ENCODE measurements at places on chromosomes 5 and 9. TPM values are rescaled to one million over a fixed set of nuclear protein-coding genes. Genes with fewer than 3 reads are reported as not detected.
A peak's percentile ranks its signal among the peaks of the same experiment; 100 is the strongest.

DNA sequence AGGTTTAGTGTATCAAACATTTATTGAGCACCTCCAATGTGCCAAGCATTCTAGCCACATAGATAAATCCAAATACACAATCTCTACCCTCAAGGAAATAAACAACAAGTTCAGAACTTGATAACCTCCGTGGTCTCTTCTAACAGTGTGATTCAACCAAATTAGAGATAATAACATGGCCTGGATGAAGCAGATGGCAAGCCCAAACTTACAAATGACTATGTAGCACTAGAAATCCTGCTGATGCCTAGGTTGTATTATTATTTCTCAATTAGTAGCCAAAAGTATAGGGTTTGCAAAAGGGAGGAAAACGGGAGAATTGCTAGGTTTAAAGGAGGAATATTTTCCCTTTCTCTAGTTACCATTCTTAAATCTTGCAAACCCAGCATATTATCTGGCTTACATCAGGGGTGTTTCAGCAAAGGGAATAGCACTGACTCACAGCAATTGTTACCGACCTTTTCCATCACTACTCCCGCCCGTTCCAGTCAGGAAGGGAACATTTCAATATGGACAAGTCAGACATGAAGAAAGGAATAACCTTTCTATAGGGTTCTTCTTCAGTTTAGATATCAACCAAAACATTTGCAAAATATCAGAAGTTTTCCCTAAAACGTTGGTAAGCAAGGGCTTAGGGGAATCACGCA lies 2.3 kb downstream of the DPYSL3 start:
- no peaks in the 10 kb centered on the region for H3K4me1 ChIP-seq
- no peaks in the 10 kb centered on the region for H3K36me3 ChIP-seq
- H3K27ac ChIP-seq: no peak overlapping the region
- no peak overlapping the region for H3K4me3 ChIP-seq
- peaks cover 8% of the 10 kb centered on the region for H3K27me3 ChIP-seq
- DNase-seq: no peak

NTNG2 gene
- 6.6 TPM for total RNA-seq

ADGRD2 gene
- not detected for total RNA-seq

DNA sequence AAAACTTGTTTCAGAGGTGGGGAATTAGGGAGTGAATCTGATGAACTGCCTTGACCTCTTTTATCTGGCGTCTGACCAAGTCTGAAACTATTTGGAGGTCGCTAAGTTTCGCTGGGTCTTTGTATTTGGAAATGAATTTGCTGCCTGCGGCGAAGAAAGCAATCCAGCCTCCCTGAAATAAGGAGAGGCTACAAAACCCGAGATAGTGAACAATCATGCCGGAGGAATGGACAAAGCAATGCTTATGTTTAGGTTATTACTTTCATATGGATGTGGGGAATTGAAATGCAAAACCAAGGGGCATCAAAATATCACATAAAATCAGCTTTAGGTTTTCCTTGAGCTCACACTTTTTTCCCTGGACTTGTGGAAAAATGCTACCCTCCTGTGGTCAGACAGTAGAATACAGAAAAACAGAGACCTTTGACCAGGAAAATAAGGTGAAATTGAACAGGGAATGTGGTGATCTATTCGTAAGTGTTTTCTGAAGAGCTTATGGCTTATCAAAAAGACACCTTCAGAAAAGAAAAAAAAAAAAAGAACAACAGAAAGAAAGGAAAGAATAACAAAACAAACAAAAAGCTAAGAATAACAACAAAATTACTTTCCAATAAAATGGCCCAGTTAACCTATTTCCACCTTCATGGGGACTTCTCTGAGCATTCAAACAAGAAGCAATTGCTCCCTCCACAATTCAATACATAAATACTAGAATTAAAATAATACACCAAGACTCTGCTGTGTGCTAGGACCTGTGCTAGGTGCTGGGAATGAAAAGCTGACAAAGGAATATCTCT lies 68.6 kb upstream of the DPYSL3 start:
- H3K27ac ChIP-seq: no peak overlapping the region
- no peak overlapping the region for H3K4me3 ChIP-seq
- DNase-seq: no peak

DNA sequence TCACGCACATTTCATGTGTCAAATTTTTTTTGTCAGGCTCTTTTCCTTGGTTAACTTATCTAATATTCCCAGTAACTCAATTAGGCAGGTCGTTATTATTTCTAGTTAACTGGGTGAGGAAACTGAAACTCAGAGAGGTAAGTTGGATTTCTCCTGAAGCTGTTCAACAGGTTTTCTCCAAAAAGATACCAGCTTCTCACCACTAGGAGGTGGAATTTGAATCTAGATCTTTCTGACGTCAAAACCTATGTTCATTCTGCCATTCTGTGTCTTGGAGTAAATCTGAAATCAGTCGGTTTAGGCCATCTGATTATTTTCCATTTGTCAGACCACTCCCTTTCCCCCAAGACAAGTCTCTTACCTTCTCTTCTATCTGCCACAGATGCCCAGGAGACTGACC lies 572.9 kb downstream of the ACTL7B start:
- no peak for DNase-seq
- no peak overlapping the region for H3K4me3 ChIP-seq
- no peak overlapping the region for H3K27ac ChIP-seq
- no peaks in the 10 kb centered on the region for H3K36me3 ChIP-seq
- no peaks in the 10 kb centered on the region for H3K27me3 ChIP-seq

- DNase-seq: no peak
- H3K4me1 ChIP-seq: no peaks in the 10 kb centered on the region
- no peak overlapping the region for H3K4me3 ChIP-seq
These were observed 72.1 kb upstream of the SREK1 start for GRCh38 chr5:66072031-66072430.

GRCh38 chr9:1048811-1049210 lies 1.3 kb upstream of the DMRT2 start:
- H3K4me1 ChIP-seq: peaks cover 67% of the 10 kb centered on the region
- no peak overlapping the region for H3K4me3 ChIP-seq
- DNase-seq: peak; percentile 42
- no peak overlapping the region for H3K27ac ChIP-seq

EPB41L4B gene
- 2.5 TPM for total RNA-seq

DNA sequence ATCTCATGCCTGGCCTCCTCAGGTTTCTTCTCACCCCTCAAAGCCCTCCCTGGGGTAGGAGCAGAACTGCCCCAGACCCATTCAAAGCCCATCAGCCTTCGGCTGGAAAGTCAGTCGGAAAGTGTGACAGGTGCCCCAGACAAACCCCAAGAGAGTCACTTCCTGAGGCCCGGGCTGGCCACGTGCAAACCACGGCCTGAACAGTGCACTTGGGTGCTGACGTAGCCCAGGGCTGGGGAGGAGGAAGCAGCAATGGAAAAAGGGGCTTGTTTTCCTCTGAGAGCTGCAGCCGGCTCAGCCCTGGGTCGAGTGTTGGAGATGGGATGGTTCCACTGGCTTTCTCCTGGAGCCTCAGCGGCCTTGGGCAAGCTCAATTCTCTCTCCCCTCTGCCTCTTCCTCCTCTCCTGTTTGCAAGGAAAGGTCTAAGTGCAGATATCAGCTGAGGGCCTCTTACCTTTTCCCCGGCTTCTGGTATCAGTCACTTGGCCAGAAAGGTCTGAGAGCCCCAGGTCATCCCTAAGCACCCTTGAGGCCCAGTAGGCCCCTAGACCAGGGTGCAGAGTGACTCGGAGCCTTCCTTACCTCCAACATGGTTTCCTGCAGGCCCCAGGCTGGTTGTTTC lies 5.9 kb upstream of the EGR1 start:
- no peaks in the 10 kb centered on the region for H3K36me3 ChIP-seq
- H3K27me3 ChIP-seq: no peaks in the 10 kb centered on the region
- peak; percentile 79 for DNase-seq
- peaks cover 37% of the 10 kb centered on the region for H3K4me1 ChIP-seq

- peaks cover 21% of the 10 kb centered on the region for H3K36me3 ChIP-seq
- H3K27ac ChIP-seq: no peak overlapping the region
- no peaks in the 10 kb centered on the region for H3K4me1 ChIP-seq
- no peaks in the 10 kb centered on the region for H3K27me3 ChIP-seq
- no peak for DNase-seq
- no peak overlapping the region for H3K4me3 ChIP-seq
These were observed 24.0 kb upstream of the FAM120AOS start for GRCh38 chr9:93477397-93477796.

NMUR2 gene
- total RNA-seq: not detected

ABO gene
- not detected for total RNA-seq

SOHLH1 gene
- total RNA-seq: not detected

- no peak overlapping the region for H3K4me3 ChIP-seq
- H3K4me1 ChIP-seq: no peaks in the 10 kb centered on the region
- no peaks in the 10 kb centered on the region for H3K36me3 ChIP-seq
These were observed 935 bp upstream of the MSX2 start for GRCh38 chr5:174723315-174723978.

SLC1A3 gene
- total RNA-seq: 0.37 TPM

BTNL9 gene
- total RNA-seq: 173 TPM

ARSI gene
- 0.10 TPM for total RNA-seq

- H3K36me3 ChIP-seq: no peaks in the 10 kb centered on the region
- no peak overlapping the region for H3K27ac ChIP-seq
- H3K4me3 ChIP-seq: no peak overlapping the region
- DNase-seq: no peak
- no peaks in the 10 kb centered on the region for H3K27me3 ChIP-seq
- peaks cover 1% of the 10 kb centered on the region for H3K4me1 ChIP-seq
These were observed 113.5 kb upstream of the SARDH start for GRCh38 chr9:133851693-133852092.

DNA sequence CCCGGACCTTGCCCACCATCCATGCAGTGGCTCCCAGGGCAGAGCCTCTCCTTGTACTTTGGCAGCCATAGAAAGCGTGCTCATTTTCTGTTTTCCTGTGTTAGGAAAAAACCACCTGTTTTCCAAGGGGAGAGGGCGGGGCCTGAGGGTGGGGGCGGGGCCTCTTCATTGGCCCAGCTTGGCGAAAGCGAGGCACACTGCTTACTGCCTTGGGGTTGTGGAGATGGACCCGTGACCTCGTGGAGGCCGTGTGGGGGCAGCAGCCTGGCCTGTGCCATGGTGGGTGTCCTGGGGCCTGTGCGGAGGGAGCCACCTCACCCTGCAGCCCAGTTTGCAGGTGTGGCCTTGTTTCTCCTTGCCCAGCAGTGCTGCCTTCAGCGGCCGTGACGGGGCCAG lies 4.4 kb upstream of the TOR4A start:
- H3K4me1 ChIP-seq: peaks cover 71% of the 10 kb centered on the region
- H3K4me3 ChIP-seq: no peak overlapping the region
- no peaks in the 10 kb centered on the region for H3K36me3 ChIP-seq
- no peak overlapping the region for H3K27ac ChIP-seq

GRCh38 chr5:170552621-170553115 lies 48.8 kb downstream of the KCNIP1 start:
- H3K4me3 ChIP-seq: no peak overlapping the region
- no peaks in the 10 kb centered on the region for H3K4me1 ChIP-seq
- H3K27me3 ChIP-seq: peaks cover 20% of the 10 kb centered on the region
- no peak overlapping the region for H3K27ac ChIP-seq
- no peaks in the 10 kb centered on the region for H3K36me3 ChIP-seq

GRCh38 chr9:133610845-133611244 lies 1.7 kb upstream of the FAM163B start:
- H3K36me3 ChIP-seq: no peaks in the 10 kb centered on the region
- no peak for DNase-seq
- no peaks in the 10 kb centered on the region for H3K27me3 ChIP-seq
- no peak overlapping the region for H3K27ac ChIP-seq

- H3K36me3 ChIP-seq: no peaks in the 10 kb centered on the region
- no peaks in the 10 kb centered on the region for H3K27me3 ChIP-seq
- H3K4me1 ChIP-seq: no peaks in the 10 kb centered on the region
- no peak overlapping the region for H3K27ac ChIP-seq
- no peak for DNase-seq
These were observed 126.7 kb downstream of the SLC25A46 start for GRCh38 chr5:110865400-110866094.

- H3K27ac ChIP-seq: no peak overlapping the region
- H3K36me3 ChIP-seq: no peaks in the 10 kb centered on the region
- H3K27me3 ChIP-seq: no peaks in the 10 kb centered on the region
- H3K4me3 ChIP-seq: no peak overlapping the region
- DNase-seq: no peak
These were observed 111.9 kb upstream of the FST start for GRCh38 chr5:53368516-53368915.

DNA sequence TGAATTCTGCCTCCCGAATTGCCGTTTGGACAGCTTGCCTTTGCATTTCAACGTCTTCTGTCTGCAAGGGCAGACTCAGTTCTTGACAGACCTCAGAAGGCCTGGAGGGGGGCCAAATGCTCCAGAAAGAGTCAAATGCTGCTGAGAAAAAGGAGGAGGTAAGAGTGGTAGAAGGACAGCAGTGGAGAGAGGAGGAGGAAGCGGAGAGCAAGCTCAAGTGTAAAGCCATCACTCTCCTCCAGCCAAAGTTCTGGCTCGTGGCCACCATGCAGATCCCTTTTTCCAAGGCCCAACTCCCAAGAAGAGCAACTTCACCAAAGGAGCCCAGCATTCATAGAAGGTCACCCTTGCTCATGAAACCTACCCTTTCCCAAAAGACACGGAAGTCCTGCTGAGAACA lies 36.9 kb upstream of the SMIM23 start:
- H3K36me3 ChIP-seq: no peaks in the 10 kb centered on the region
- no peak overlapping the region for H3K27ac ChIP-seq
- DNase-seq: no peak
- H3K4me1 ChIP-seq: no peaks in the 10 kb centered on the region

PCDHB7 gene
- not detected for total RNA-seq

TGFBI gene
- 3.7 TPM for total RNA-seq

DNA sequence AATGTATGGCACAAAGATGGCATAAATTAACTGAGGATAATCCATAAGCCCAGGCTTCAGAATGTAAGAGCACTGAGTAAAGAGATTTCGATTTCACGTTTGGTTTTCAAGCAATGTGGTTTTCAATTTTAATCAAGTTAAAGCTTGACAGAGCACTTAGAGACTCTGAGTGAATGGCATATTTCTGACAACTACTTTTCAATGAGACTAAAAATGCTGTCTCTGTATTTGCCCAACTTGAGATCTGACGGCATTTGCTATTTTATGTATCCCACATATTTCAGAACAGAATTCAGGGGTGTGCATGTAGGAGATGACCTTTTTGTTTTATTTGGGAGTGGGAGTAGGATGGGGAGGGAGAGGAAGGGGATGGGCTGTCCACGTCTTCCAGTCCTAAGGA lies 280.3 kb upstream of the PANK3 start:
- H3K27ac ChIP-seq: no peak overlapping the region
- H3K4me3 ChIP-seq: no peak overlapping the region
- no peaks in the 10 kb centered on the region for H3K36me3 ChIP-seq
- no peaks in the 10 kb centered on the region for H3K4me1 ChIP-seq
- no peaks in the 10 kb centered on the region for H3K27me3 ChIP-seq

DNA sequence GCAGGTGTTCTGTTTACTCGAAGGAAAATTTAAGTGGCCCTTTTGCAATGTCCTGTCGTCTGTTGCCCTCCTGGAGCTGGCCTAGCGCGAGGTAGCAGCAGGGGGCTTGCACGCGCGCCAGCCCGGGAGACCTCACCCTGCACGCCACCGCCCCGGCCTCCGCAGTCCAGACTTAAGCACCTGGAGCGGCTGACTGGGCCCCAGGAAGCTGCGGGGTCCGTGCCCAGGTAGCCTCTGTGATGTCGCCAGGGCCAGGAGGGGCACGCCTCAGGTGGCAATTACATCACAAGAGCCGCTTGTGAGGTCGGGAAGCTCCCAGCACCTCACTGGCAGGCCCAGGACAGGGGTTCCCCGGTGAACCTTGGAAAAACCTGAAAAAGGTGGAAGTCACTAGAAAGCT lies at the start of gene SAXO1:
TSS of gene SAXO1 (minus strand) at position 195 of the 400 bp plus-strand sequence. CDS start 301 bp downstream, outside the sequence.
- H3K27me3 ChIP-seq: no peaks in the 10 kb centered on the region
- no peak within 1 kb of the TSS for H3K27ac ChIP-seq
- no peaks in the 10 kb centered on the region for H3K36me3 ChIP-seq
- no peaks in the 10 kb centered on the region for H3K4me1 ChIP-seq
- no peak within 1 kb of the TSS for H3K4me3 ChIP-seq
- DNase-seq: no peak

SLC6A7 gene
- total RNA-seq: not detected
